ENCODE measurements at places on chromosomes 5 and 9.

GRCh38 chr5:125612181-125612721 lies 811.0 kb upstream of the GRAMD2B start:
- no peaks in the 10 kb centered on the region for H3K36me3 ChIP-seq
- H3K27me3 ChIP-seq, result no peaks in the 10 kb centered on the region
- H3K4me3 ChIP-seq, result no peak overlapping the region

- no peak overlapping the region for H3K27ac ChIP-seq
- H3K36me3 ChIP-seq, result no peaks in the 10 kb centered on the region
- H3K4me3 ChIP-seq, result no peak overlapping the region
- H3K27me3 ChIP-seq, result peaks cover 17% of the 10 kb centered on the region
- H3K4me1 ChIP-seq, result peaks cover 19% of the 10 kb centered on the region
- DNase-seq, result no peak
Measured at GRCh38 chr5:74185599-74185998, 454.9 kb downstream of the ENC1 start.

- H3K4me3 ChIP-seq, result no peak overlapping the region
- H3K4me1 ChIP-seq, result no peaks in the 10 kb centered on the region
- H3K27me3 ChIP-seq, result no peaks in the 10 kb centered on the region
- no peaks in the 10 kb centered on the region for H3K36me3 ChIP-seq
Measured at GRCh38 chr9:125432715-125433385, 171.2 kb downstream of the GAPVD1 start.

DNA sequence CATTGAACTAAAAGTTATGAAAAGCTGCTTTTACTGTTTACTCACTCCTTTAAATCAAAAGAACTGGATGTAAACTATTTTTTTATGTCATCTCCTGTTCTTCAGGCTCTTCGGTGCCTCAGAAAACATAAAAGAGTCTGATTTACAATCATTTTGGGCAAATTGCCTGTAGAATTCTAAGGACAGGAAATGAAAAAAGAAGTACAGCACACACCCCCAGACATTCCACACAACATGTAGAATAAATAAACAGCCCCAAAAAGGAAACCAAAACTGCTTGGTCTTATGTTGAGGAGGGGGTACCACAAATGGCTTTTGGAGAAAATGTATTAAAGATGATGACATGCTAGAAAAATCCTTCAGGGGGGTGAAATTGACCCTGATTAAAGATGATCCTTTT lies 57.2 kb downstream of the ITGA1 start:
- no peaks in the 10 kb centered on the region for H3K36me3 ChIP-seq
- no peak overlapping the region for H3K4me3 ChIP-seq
- peaks cover 3% of the 10 kb centered on the region for H3K4me1 ChIP-seq
- no peak overlapping the region for H3K27ac ChIP-seq
- peaks cover 3% of the 10 kb centered on the region for H3K27me3 ChIP-seq
- DNase-seq, result no peak

DNA sequence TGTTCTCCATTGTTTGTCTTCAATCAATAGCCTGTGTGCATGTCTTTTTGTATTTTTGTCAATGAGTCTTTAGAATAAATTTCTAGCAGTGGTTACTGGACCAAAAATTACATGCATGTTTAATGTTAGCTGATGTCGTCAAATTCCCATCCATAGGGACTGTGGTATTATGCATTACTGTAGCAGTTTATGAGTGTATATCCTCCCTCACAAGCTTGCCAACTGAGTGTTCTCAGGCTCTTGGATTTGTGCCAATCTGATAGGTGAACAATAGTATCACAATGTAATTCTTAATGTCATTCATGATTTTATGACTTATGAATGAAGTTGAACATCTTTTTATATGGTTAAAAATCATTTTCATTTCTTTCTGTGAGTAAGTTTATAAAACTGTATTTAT lies 13.0 kb downstream of the SNX24 start:
- no peak for DNase-seq
- H3K36me3 ChIP-seq, result no peaks in the 10 kb centered on the region
- H3K27ac ChIP-seq, result no peak overlapping the region
- no peaks in the 10 kb centered on the region for H3K4me1 ChIP-seq
- H3K27me3 ChIP-seq, result peaks cover 6% of the 10 kb centered on the region
- H3K4me3 ChIP-seq, result no peak overlapping the region

- H3K4me1 ChIP-seq, result peaks cover 23% of the 10 kb centered on the region
- no peak overlapping the region for H3K27ac ChIP-seq
- no peak overlapping the region for H3K4me3 ChIP-seq
- H3K36me3 ChIP-seq, result peaks cover 24% of the 10 kb centered on the region
- H3K27me3 ChIP-seq, result no peaks in the 10 kb centered on the region
Measured at GRCh38 chr5:179800071-179800695, 6.4 kb downstream of the LTC4S start.

- no peak for DNase-seq
- no peak overlapping the region for H3K4me3 ChIP-seq
- H3K4me1 ChIP-seq, result no peaks in the 10 kb centered on the region
- peaks cover 12% of the 10 kb centered on the region for H3K27me3 ChIP-seq
- H3K36me3 ChIP-seq, result no peaks in the 10 kb centered on the region
Measured at GRCh38 chr5:171272996-171273970, 35.8 kb upstream of the TLX3 start.

GRCh38 chr9:133008824-133009223 lies 22.0 kb upstream of the GTF3C5 start:
- no peaks in the 10 kb centered on the region for H3K36me3 ChIP-seq
- H3K4me3 ChIP-seq, result no peak overlapping the region
- no peak for DNase-seq
- H3K27ac ChIP-seq, result no peak overlapping the region
- no peaks in the 10 kb centered on the region for H3K4me1 ChIP-seq

DNA sequence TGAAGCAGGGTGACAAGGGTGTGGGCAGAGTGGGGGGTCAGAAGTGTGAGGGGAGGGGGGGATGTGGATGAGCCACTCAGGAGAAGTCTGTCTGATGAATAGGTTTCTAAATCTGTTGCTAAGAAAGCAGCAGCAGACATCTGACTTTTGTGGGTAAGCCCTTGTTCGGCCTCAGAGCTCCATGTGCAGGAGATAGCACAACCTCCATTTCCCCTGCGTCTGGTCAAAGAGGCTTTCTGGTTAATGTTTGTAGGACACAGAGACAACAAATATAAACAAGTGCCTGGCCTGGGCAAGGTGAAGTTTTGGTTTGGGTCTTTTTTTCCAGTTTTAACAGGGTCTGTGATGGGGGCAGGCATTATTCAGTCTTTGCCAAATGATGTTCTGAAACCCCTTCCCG lies 57.0 kb upstream of the GNE start:
- H3K36me3 ChIP-seq, result no peaks in the 10 kb centered on the region
- H3K4me1 ChIP-seq, result no peaks in the 10 kb centered on the region
- no peak overlapping the region for H3K4me3 ChIP-seq
- no peak for DNase-seq
- H3K27ac ChIP-seq, result no peak overlapping the region
- H3K27me3 ChIP-seq, result peaks cover 5% of the 10 kb centered on the region

GRCh38 chr5:32450952-32451351 lies 6.4 kb upstream of the ZFR start:
- no peak overlapping the region for H3K27ac ChIP-seq
- H3K36me3 ChIP-seq, result no peaks in the 10 kb centered on the region
- no peaks in the 10 kb centered on the region for H3K4me1 ChIP-seq
- H3K4me3 ChIP-seq, result no peak overlapping the region

DNA sequence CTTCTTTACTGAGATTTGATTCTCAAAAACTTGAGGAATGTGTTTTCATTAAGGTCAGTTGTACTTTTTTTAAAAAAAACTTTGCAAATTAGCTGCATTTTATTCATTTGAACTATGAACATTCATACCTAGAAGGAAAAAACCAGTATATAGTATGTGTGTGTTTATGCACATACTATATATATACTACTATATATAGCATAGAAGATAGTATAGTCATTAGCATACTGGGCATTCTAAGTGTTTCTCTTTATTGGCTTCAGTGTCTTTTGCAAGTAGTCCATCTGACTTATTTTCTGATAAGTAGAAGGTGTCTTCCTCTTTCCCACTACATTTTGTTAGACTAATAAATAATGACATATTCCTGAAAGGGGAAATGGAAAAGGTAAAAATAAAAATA lies 33.0 kb downstream of the ELOVL7 start:
- no peak overlapping the region for H3K27ac ChIP-seq
- no peak for DNase-seq
- no peaks in the 10 kb centered on the region for H3K27me3 ChIP-seq
- no peaks in the 10 kb centered on the region for H3K36me3 ChIP-seq
- H3K4me1 ChIP-seq, result no peaks in the 10 kb centered on the region

- no peaks in the 10 kb centered on the region for H3K36me3 ChIP-seq
- no peaks in the 10 kb centered on the region for H3K27me3 ChIP-seq
- no peak overlapping the region for H3K4me3 ChIP-seq
- DNase-seq, result no peak
Measured at GRCh38 chr9:111108946-111109345, 70.7 kb upstream of the LPAR1 start.

DNA sequence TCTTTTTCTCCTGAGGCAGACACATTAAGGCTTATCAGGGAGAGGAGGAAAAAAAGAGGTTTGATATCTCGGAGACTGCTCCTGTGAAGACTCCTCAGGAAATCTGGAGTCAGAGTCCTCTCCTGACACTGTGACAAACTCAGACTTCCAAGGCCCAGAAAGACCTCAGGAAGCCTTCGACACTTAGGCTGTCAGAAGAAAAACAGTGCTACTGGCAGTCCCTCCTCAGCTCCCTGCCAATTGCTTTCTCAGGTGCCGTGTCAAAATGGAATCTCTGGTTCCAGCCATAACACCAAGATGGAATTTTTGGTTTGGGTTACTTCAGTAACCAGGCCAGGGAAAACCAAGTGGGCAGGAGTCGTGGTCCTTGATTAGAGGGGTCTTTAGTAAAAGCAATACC lies 4.1 kb downstream of the STK10 start:
- H3K4me3 ChIP-seq, result peak overlapping the region; percentile 99
- H3K4me1 ChIP-seq, result peaks cover 40% of the 10 kb centered on the region
- DNase-seq, result no peak
- peak overlapping the region; percentile 88 for H3K27ac ChIP-seq

- peak overlapping the region; percentile 51 for H3K4me3 ChIP-seq
- DNase-seq, result peak; percentile 3
- H3K27me3 ChIP-seq, result peaks cover 55% of the 10 kb centered on the region
- H3K27ac ChIP-seq, result no peak overlapping the region
Measured at GRCh38 chr5:161547738-161548486, 1.4 kb upstream of the GABRB2 start.

- DNase-seq, result no peak
- no peaks in the 10 kb centered on the region for H3K36me3 ChIP-seq
- no peak overlapping the region for H3K4me3 ChIP-seq
- H3K4me1 ChIP-seq, result peaks cover 7% of the 10 kb centered on the region
Measured at GRCh38 chr9:19488721-19489120, 79.9 kb downstream of the ACER2 start.

GRCh38 chr9:33151007-33151557 lies 16.1 kb downstream of the B4GALT1 start:
- peaks cover 10% of the 10 kb centered on the region for H3K36me3 ChIP-seq
- H3K4me3 ChIP-seq, result no peak overlapping the region
- peaks cover 45% of the 10 kb centered on the region for H3K4me1 ChIP-seq
- DNase-seq, result no peak
- H3K27ac ChIP-seq, result no peak overlapping the region

GRCh38 chr9:136901516-136902258 lies 15.4 kb downstream of the TRAF2 start:
- no peaks in the 10 kb centered on the region for H3K27me3 ChIP-seq
- H3K27ac ChIP-seq, result peak overlapping the region; percentile 94
- DNase-seq, result peak; percentile 85
- H3K4me1 ChIP-seq, result peaks cover 37% of the 10 kb centered on the region
